Upper lobe of right lung (tissue), 1 donor: ENCODE measurements at places on chromosomes 4 and X.

- DNase-seq = no peak
These were observed 11.0 kb downstream of the SSR4 start for GRCh38 chrX:153805436-153805835.

DNA sequence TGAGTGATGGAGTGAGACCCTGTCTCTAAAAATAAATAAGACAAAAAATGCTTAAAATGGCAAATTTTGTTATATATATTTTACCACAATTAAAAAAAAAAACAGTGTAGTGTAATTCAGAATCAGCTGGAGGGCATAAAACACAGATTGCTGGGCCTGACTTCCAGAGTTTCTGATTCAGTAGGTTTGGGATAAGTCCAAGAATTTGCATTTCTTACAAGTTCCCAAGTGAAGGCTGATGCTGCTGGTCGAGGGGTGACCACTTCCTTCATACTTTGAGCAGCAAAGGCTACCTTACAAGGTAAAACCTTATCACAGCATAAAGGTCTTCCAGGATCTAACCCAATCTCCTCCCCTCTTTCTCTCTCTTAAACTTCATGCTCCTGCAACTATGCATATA is 40.7 kb downstream of the KLHL8 start:
- DNase-seq = no peak

GRCh38 chr4:158193171-158193749 is 17.0 kb upstream of the TMEM144 start:
- no peak for DNase-seq

DNA sequence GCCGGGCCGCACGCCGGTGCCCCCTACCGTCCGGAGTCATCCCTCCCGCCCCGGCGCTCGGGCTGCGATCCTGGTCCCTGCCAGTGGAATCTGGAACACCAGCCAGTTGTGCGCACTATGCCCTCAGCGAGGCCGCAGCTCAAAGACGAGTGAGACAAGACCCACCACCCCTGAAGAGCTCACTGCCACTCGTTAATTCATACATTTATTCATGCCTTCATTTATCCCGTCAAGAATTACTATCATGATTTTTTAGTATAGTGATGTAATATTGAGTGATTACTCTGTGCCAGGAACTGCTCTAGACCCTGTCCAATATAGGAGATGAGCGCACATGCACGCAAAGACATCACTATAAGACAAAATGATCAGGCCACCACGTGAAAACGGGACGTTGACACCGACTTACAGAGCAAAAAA is 247 bp upstream of the PPA2 start:
- peak; percentile 95 for DNase-seq

DNA sequence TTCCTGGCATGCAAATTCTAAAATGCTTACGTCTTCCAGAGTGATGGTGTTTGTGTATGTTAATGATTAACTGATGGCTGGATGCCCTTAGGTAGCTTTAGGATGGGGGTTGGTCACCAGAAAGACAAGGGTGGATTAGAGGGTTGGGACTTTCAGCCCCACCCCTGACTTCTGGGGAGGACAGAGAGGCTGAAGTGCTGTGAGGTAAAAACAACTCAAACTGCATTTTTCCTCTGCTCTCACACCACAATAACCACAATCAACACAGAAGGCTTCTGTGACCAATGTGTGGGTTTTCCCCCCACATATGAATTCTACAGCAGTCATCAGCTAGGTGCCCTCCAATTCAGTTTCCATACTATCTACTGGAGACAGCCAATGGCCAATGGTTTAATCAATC is 18.7 kb upstream of the DDIT4L start:
- no peak for DNase-seq

DNA sequence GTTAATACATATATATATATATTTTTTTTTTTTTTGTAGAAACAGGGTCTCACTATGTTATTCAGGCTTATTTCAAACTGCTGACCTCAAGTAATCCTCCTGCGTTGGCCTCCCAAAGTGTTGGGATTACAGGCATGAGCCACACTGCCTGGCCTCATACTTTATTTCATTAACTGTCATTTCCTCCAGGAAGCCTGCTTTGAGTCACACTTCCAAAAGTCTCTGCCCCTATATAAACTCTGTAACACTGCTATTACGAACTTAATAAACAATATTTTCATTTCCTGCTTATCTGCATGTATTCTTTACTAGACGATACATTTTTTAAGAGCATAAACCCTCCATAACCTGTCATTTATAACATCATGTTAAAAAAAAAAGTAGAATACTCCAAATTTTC is 167.2 kb downstream of the WDFY3 start:
- no peak for DNase-seq

DNA sequence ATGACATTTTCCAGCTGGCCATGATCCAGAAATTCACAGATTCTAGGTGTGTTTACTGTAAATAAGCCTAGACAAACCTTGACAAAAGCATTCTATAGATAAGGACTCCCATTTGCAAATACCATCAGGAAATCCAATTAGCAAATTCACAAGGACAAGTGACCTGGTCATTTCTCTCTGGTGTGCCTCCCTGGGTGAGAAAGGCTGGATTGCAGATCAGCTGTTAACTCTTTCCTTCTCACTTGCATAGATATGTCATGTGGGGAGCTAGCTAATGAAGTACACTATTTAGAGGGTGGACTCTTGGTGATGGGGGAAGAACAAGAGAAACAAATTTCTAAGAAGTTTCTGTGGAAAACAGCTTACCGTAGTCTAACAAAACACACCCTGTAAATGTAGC is 58.9 kb downstream of the MOSPD2 start:
- no peak for DNase-seq
